ENCODE measurements at places on chromosomes 6 and 20.
A peak's percentile ranks its signal among the peaks of the same experiment; 100 is the strongest.

GRCh38 chr20:25251558-25251957, 3.7 kb downstream of the PYGB start:
- no peak for DNase-seq

DNA sequence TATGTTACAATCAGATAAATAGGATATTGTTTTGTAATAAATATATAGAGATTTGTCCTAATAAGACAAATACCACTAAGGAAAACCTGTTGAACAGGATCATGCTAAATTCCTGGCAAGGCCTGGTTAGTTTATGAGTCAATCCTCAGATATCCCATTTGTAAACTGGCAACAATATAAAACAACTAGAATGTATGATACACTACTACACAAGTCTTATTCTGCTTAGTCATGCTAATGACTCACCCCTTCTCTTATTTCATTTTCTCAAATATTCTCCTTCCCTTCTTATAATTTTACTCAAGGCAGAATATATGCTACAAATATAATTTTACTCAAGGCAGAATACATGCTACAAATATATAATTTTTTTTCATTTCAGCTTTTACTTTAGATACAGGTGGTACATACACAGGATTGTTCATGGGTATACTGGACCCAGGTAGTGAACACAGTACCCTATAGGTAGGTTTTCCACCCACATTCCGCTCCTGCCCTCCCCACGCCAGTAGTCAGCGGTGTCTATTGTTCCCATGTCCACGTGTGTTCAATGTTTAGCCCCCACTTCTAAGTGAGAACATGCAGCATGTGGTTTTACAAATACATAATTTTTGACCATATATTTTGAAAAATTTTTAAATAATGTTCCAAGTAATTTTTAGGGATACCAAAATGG, 6.3 kb downstream of the OSER1 start:
- peak; percentile 79 for DNase-seq

DNA sequence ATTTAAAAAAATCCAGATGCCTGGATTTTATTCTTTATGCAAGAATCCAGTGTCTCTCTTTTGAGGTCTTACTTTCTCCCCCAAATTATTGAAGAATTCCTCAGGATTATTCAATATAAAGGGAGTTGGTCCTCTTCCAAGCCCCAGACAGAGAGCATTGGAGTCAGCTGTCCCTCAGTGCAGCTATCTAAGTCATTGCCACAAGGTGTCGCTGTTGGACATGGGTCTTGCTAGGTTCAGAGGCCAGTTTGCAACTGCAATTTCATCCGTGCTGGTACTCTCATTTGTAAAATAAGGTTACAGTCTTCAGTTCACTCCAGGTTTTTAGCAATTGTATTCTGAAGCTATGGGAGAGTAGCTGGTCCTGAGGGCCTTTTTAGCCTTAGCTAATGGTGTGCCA, 27.8 kb downstream of the CCN2 start:
- DNase-seq = no peak

- DNase-seq = no peak
Measured at GRCh38 chr20:46076806-46077205, 13.0 kb downstream of the NCOA5 start.

GRCh38 chr20:20655883-20656282, 56.6 kb downstream of the RALGAPA2 start:
- no peak for DNase-seq

- no peak for DNase-seq
Measured at GRCh38 chr6:3377536-3378397, 79.1 kb downstream of the SLC22A23 start.

GRCh38 chr6:169639653-169640278, 62.1 kb downstream of the WDR27 start:
- DNase-seq = no peak

GRCh38 chr6:44474190-44474631, 86.7 kb downstream of the CDC5L start:
- DNase-seq = no peak

DNA sequence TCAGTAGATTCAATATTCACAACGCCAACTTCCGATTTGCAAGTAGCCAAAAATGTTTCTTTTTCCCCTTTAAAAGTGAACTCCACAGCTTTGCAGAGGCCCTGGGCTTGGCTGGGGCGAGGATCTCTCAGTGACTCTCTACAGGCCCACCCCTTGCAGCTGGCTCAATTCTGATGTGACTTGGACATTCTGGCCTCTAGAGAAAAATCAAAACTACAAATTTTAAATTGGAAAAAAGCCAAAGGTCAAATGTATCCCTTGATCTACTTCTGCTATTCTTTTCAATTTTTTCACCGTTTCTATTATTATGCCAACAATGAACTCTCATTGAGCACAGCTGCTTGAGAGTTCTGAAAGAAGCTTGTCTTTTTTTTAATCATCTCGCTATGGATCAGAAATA, 245.9 kb upstream of the HS3ST5 start:
- DNase-seq = no peak

- no peak for DNase-seq
Measured at GRCh38 chr6:129233458-129234134, 350.7 kb downstream of the LAMA2 start.

- no peak for DNase-seq
Measured at GRCh38 chr20:23164176-23164601, 78.1 kb upstream of the CD93 start.

- DNase-seq = no peak
Measured at GRCh38 chr20:36527331-36528125, 13.8 kb upstream of the MYL9 start.

DNA sequence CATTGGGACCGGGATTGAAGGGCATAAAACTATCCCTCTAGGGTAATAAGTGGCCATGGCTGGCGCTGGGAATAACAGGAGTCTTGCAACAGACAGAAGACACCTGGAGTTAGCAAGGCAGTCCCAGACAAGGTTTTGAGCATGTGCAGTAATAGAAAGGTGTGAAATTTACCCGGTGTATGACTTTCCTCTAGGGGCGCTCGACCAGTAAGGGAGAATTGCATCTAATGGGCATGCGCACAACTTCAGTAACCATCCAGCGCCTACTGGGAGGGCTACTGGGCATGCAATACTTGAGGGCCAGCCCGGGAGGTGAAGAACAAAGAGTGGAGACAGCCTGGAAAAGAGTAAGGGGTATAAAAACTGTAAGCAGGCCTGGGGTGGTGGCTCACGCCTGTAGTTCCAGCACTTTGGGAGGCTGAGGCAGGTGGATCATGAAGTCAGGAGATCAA, 32.7 kb downstream of the SERPINB6 start:
- no peak for DNase-seq

GRCh38 chr6:33049323-33050013, 24.0 kb downstream of the HLA-DPA1 start:
- no peak for DNase-seq

DNA sequence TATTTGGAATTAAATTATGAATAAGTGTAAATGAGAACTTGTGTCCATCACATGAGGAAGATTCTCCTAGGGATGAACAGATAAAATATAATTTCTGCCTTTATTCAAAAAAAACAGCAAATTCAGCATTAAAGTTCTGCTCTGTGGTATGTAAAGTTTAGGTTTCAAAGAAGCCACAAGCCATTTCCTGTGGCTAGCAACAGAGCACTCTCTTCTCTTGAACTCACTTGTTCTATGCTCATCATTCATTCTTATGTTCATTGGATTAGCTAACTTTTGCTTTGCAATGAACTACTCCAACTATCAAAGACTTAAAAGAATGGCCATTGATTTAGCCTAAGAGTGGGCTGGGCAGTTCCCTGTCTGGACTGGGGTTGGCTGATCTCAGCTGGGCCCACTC, 20.8 kb upstream of the SNRPB2 start:
- no peak for DNase-seq

DNA sequence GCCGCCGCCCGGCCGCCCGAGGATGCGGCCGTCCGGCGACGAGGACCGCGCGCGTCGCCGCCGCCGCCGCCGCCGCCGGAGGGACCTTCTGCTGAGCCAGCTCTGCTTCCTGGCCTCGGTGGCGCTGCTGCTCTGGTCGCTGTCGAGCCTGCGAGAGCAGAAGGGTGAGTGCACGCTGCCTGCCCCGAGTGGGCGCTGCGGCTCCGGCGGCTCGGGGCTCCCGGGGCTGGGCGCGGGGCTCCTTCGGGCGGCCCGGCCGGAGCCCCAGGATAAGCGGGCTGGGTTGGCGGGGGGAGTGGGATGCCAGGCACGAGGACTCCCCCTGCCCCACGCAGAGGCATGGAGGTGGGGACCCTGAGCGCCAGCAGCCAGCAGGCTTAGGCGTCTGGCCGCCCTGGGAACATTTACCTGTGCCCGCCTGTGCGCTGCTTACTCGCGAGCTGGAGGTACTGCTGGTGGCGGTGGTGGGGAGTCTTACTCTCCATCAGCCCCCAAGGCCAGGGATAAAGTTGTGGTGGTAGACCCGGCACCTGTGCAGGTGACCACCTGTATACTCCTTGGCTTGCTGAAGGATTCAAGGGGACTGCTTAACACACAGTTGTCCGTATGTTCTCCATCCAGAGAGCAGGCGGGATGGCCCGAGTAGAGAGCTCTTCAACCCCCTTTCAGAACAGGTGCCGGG, 520 bp downstream of the SLC24A3 start:
- peak; percentile 25 for DNase-seq

DNA sequence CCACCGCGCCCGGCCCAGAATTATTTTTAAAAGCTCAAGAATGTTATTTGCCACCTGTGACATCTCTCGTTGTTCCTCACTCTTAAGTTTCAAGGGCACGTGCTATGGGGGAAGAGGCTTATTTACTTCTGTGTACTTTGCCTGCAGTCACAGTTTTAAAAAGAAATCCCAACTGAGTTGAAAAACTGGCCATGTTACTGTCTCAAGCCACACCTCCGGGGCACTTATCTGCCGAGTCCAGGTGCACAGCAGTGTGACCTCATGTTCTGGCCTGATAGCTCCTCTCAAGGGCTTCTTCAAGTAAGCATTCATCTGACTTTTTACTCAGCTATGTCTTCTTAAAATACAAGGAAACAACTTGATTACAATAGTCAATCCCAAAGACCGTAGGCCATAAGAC, 34.5 kb downstream of the SHLD1 start:
- DNase-seq = no peak

DNA sequence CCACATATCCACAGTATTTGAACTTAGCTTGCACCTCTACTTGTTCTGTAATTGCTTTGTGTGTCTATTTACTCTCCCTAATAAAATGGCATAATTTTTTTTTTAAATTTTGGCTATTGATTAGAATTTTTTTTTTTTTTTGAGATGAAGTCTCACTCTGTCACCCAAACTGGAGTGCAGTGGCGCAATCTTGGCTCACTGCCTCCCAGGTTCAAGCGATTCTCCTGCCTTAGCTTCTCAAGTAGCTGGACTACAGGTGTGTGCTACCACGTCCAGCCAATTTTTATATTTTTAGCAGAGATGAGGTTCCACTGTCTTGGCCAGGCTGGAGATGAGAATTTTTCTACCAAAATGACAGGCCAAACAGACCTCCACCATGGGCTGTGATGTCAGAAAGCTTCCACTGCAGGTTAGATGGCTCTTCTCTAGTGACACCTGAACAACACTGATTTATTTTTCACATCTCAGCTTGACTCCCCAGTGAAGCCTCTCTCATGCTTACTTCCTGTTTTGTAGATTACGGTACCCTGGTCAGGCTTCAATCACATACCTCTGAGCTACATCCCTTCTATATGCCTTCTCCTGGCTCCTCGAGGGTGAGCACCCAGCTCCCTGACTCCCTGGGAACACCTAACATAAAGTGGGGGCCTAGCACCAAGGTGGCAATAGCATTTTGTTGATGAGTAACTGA, 112.8 kb downstream of the ARHGAP18 start:
- no peak for DNase-seq

DNA sequence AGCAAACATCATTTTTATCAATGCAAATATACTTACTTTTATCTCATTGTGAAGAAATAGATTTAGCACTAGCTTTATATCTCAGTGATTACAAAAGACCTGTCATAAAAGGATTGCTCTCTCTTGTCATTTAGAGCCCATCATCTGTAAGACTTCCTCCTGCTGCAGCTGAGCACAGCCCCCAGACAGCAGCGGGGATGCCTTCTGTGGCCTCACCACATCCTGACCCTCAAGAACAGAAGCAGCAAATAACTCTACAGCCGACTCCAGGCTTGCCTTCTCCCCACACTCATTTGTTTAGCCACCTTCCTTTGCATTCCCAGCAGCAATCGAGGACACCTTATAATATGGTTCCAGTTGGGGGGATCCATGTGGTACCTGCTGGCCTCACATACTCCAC, 127.0 kb upstream of the EDN1 start:
- DNase-seq = no peak

GRCh38 chr6:28901831-28902230, 22.0 kb downstream of the TRIM27 start:
- DNase-seq = no peak

GRCh38 chr6:35552285-35552917, 39.7 kb upstream of the TULP1 start:
- no peak for DNase-seq

DNA sequence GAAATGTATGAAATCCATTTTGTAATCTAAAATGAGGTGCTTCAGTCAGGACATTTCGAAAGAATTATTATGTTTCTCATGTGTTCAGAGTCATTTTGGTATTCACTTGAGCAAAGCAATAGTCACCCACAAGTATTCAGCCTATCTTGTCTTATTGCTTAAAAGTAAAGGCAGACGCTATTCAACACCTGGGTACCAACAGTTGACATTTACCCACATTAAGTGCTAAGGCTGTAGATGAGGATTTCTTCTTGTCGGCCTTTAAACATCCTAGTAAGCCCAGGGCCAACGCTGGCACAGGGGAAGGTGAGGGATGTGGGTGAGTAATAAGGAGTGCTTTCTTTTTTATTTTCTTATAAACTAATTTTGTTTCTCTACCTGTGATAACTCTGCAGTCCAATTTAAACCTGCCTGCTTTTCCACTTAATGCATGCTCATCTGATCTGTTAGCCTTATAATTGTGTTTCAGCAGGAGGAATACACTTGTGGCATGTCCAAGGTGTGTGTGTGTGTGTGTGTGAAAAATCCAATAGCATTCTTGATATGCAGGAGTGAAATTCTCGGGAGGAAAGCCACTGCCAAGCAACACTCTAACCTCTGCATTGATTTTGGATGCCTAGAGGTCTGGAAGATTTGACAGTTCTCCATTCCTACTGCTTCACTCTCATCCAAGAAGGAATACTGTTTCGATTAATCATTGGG, 252.0 kb downstream of the SOX4 start:
- DNase-seq = no peak

DNA sequence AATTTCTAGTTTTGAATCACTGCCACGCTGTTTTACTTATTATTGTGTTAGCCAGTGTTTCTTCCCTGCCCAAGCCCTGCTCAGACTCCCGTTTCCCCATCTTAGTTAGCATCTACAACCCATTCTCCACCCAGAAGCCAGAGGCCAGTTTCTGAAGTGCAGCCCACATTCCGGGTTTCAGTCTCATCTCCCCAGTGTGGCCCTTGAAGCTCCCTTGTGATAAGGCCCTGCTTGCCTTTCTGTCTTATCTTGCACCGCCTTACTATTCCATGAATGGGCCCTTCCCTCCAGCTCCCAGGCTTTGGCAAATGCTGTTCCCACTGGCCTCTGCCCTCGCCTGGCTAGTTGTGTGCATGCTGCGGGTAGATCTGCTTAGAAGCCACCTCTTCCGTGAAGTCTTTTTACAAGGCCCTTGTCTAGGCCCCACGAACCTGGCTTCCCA, 41.1 kb downstream of the TOX2 start:
- no peak for DNase-seq

- DNase-seq = no peak
Measured at GRCh38 chr6:113819169-113819830, 37.8 kb upstream of the MARCKS start.
